ENCODE measurements at places on chromosomes 6 and 20.
A peak's percentile ranks its signal among the peaks of the same experiment; 100 is the strongest.

DNA sequence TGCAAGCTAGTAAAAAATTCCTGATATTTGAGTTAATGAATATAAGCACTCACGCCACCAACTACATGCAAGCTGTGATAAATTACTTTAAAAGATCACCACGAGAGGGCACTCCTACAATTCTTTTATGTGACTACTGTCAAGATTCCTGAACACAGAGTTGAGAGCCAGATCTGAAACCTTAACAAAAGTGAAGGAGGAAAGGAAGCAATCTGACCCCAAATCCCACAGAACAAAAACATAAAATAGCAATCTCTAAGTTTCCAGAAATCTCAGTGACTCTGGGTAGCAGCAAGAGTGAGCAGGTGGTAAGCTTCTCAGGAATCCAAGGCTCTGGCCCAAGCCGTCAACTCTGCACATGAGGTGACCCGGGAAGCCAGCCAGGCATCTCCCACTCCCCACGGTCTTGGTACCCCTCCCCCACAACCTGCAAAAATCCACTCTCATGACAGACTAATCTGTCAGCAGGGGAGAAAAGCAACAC, 55.1 kb downstream of the STAU1 start:
- DNase-seq = no peak

DNA sequence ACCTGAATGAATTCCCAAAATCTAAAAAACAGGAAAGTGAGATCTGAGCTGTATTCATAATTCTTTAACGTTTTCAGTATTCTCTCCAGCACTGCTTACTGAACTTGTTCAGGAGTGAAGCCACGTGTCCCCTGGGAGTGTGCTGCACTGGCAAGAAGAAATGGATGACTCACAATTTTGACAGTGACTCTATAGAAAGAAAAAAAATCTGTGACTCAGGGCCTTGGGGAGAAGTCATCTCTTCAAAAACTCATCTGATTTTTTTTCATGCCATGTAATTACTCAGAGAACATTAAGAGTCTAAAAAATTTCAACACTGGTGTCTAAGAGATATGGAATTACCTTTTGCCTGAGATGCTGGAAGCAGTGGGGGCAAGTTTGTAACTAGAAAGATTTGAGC, 39.7 kb downstream of the ANKEF1 start:
- no peak for DNase-seq

GRCh38 chr6:3284436-3284876, 25.7 kb downstream of the PSMG4 start:
- no peak for DNase-seq

DNA sequence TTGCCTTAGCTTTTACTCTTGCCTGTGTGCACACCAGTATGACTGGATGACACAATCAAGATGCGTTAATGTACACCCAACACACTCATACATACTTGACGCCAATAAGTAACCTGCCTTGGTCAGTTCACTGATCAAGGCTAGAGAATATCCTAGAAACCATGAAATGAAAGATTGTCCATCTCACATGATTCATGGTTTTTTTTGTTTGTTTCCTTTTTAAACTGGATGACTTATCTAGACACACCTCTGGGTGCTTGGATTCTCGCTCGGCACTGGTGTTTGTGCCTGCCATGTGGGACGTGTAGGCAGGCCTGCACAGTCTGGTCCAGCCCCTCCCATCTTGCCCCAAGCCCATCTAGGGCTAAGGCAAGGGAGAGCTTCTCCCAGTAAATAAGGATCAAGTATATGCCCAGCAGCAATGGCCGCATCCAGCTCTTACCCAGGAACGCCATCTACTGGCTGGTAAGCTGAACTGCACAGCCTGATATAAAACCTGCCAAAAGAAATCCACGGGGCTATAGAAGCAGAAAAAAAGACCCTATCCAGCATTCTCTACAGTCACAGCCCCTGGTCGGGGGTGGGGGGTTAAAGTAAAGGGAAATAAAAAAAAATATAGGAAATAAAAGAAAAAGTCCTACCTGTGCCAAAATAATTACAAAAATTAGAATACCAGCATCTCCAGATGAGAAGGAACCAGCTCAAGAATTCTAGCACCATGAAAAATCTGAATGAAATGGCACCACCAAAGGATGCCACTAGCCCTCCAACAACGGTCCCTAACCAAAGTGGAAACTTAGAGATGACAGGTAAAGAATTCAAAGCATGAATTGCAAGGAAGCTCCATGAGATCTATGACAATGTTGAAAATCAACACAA, 73.3 kb downstream of the OTOR start:
- DNase-seq = peak; percentile 29

DNA sequence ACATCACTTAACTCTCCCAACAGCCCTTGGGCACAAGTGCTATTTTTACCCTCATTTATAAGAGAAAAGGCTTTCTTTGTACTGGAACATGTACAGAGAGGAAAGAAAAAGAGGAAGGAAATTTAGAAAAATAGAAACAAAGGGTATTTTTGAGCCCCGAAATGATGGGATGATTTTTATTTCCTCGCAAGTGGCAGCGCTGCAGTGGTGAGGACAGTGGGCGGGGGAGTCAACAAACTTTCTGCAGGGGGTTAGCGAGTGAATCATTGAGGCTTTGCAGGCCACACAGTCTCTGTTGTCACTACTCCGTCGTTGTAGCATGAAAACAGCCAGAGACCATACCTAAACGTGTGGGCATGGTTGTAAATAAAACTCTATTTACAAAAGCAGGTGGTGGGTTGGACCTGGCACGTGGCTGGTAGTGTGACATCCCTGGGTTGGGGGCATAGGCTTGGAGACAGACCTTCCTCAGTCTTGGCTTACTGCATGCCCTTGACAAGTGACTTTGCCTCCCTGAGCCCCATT, 25.5 kb upstream of the OCSTAMP start:
- peak; percentile 51 for DNase-seq

GRCh38 chr6:142787422-142787821, 157.6 kb downstream of the HIVEP2 start:
- DNase-seq = no peak

DNA sequence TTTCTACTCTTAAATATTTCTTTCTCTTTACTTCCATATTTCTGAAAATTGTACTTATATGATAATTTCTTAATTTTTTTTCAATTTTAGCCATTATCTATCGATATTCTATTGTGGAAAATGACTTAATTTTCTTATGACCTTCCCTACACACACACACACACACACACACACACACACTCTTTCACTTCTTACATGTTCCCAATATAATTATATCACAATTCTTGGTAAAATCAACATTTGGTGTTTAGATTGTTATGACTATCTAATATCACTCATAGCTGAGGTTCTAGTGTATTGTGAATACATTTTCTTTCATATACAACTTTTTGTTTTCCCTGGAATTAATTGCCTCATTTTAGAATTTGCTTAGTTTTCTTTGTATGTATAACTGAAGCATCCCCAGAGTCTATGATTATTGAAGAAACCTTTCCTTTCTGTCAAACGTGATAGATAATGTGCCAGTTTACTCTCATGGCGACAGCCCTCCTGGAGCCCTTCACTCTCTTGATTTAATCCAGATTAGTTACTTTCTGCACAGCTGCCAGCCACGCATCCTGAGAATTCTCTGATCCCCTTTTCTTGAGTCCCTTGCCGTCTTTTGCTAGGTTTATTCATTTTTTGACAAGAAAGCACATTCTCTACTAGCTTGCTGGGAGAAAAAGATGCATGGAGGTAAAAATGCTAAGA, 63.4 kb downstream of the RNF182 start:
- DNase-seq = no peak

GRCh38 chr20:6966721-6967120, 199.2 kb downstream of the BMP2 start:
- DNase-seq = no peak

- DNase-seq = peak; percentile 85
Measured at GRCh38 chr6:37173493-37174195, 3.7 kb downstream of the PIM1 start.

GRCh38 chr20:796921-797320, 28.6 kb upstream of the SLC52A3 start:
- DNase-seq = no peak

Measured in activated CD8-positive, alpha-beta T cell treated with anti-CD3 and anti-CD28 coated beads for 36 hours (primary cell).